EH (cell line): ENCODE measurements at places on chromosomes 6 and 20.

DNA sequence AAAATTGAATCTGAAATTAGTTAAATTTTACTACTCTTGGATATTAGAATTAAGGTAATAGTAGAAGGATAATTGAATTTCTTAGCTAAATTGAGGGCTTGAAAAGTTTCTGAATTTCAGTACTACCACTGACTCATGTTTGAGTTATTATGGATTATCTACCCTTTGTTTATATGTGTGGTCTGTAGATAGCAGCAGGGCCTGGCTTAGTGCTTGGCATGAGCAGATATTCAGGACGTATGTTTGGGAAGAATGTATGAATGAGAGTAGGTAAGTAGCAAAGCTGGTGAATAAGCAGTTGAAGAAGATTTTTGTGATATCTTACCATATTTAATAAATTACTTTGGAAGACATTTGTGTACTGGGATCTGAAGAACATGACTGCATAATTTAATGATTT, 152.7 kb downstream of the MACROD2 start:
- no peak for DNase-seq

DNA sequence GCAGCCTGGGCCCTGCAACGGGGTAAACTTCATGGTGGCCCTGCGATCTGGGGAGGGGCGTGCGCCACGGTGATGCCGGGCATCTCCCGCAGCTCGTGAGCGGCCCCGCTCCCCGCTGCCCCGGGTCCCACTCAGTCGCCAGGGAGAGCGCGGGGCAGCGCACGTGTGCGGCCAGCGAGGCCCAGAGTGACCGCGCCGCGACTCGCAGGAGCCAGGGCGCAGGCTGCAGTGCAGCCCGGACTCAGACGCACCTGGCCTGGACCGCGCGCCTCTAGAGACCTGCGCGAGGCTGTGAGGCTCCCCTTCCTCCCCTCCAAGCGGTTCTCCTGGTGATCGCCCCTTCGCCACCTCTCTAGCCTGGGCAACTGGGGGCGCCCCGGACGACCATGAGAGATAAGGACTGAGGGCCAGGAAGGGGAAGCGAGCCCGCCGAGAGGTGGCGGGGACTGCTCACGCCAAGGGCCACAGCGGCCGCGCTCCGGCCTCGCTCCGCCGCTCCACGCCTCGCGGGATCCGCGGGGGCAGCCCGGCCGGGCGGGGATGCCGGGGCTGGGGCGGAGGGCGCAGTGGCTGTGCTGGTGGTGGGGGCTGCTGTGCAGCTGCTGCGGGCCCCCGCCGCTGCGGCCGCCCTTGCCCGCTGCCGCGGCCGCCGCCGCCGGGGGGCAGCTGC, 652 bp downstream of the BMP6 start:
- no peak for DNase-seq

DNA sequence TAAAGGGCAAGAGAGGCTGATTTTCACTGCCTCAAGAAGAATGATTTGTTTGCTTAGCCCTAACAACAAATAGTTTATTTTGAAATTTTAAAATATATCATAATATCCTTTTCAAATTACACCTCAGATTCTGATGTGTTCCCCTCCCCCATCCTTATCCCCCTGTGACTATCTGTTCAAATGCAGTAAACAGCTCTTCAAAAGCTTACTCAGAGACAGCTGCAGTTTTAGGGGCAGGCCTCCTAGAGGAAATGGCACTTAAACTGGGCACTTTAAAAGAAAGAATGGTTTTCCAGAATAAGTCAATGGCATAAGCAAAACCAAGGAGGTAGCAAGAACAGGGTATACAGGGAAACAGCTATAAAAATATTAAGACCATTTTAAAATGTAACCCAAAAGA, 118.6 kb upstream of the UST start:
- DNase-seq: no peak

DNA sequence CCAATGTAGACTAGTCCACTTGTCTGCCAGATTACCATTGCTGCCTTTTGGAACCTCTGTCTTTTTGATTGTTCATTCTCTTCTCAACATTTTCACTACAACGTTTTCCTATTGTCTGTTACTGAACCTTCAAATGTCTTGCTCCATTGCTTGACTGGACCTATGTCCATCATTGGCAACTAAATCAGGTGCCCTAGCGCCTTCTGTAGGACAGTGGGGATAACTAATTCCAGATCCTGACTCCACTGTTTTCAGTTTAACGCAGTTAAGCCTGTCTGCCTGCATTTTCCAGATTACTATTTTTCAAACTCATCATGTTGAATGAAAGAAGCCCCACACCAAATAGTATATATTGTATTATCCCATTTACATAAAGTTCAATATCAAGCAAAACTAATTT, 433.6 kb downstream of the RNF144B start:
- no peak for DNase-seq

- no peak for DNase-seq
Observed at GRCh38 chr6:1584996-1585668, 24.6 kb upstream of the FOXC1 start.

GRCh38 chr6:96787846-96788580, 49.3 kb downstream of the GPR63 start:
- DNase-seq: no peak

GRCh38 chr20:62550087-62550632, 74.4 kb upstream of the GATA5 start:
- peak; percentile 18 for DNase-seq

DNA sequence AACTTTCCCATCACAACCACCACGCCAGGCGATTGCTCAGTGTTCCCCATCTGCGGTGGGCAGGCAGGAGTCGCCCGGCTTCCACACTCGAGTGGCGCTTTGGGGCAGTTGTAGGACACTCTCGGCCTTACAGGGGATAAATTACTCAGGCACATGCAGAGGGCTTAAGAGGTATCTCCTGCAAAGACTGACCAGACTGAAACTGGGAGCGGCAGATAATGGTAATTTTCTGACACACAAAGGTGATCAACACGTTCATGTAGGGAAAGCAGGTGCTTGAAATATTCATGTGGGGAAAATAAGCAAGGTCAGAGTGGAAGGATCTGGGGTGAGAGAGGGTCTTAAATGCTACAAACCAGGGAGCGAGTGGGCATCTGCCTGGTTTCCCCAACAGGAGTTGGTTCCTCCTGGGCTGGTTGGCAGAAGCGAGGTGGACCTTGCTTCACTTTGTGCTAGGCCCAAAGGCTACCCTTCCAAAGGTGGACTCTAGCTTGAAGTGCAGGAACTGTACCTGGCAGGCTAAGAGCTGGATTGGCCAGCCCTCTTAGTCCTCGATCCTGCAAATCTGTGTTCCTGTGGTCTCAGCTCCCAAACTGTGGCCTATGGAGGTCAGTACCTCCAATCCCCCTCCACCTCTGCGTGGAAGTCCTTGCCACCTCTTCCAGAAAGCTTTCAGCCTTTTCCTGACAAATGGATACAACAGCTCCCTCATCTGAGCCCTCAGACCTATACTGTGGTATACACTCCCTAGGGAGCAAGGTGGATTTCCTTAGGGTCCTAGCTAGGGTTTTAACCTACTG, 16.7 kb downstream of the PLAGL2 start:
- no peak for DNase-seq

GRCh38 chr20:59933849-59934585, 580 bp upstream of the SYCP2 start:
- peak; percentile 79 for DNase-seq

DNA sequence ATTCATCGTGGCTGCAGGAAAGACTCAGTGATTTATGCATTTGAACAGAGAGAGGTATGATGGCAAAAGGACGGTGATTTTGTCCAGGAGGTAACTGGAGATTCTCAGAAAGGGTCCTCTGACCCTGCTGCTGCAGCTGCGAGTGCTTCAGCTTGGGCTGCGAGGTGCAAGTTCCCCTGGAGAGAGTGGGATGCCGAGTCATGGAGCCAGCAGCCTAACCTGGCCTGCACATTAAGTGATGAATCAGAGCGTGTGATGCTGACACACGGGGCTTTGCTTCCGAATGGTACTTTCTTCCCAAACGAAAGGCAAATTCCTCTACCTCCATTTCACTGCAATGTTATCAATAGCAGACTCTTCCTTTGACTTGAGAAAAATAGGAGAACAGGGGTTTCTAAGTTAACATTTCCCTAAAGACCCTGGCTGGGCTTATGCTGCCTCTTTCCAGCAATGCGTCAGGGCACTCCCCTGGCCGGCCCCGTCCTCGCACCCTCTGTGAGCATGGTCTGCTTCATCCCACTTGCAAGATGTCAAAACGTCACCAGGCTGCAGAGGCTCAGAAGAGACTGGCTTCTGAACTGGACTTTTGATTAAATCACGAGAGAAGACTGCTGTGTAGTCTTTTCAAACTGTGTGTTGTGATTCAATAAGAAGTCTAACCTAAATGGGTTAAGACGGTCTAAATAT, 628.0 kb upstream of the AGPAT4 start:
- no peak for DNase-seq

- DNase-seq: no peak
Observed at GRCh38 chr6:29183594-29183993, 12.9 kb downstream of the OR2J2 start.

DNA sequence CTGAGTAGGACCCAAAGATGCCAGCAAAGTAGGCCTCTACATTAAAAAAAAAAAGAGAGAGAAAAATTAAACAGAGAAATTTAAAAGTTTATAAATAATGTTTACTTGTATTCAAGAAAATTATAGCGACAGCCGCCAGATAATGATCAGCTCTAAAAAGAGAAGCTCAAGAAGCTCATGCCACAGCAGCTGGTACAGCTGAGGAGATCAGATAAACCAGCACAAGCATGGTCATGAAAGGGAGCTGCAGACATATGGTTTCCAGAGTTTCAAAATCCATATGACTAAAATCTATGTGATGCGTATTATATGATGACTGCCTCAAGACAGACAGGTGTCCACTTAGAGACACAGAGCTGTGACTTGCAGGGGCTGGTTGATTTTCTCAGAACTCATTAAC, 13.6 kb upstream of the HLA-C start:
- DNase-seq: no peak

DNA sequence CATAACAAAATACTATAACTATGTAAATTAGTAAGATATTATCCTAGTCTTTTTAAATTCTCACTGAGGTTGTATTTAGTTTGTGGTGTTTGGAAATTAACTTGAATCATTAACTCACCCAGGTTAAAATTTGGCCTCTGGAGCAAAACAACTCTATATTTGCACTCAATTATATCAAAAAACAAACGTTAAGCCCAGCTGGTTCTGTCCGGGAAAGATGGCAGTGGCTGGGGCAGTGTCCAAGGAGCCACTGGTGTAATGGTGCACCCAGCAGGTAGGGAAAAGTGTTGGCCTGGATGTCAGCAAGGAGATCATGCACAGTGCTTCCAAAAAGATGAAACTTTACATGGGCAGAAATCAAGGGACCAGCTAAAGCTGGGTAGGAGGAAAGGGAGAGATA, 285.3 kb upstream of the CITED2 start:
- DNase-seq: no peak

GRCh38 chr6:4093288-4093687, 14.4 kb upstream of the FAM217A start:
- DNase-seq: no peak

- DNase-seq: no peak
Observed at GRCh38 chr6:6610031-6610591, 21.6 kb downstream of the LY86 start.

DNA sequence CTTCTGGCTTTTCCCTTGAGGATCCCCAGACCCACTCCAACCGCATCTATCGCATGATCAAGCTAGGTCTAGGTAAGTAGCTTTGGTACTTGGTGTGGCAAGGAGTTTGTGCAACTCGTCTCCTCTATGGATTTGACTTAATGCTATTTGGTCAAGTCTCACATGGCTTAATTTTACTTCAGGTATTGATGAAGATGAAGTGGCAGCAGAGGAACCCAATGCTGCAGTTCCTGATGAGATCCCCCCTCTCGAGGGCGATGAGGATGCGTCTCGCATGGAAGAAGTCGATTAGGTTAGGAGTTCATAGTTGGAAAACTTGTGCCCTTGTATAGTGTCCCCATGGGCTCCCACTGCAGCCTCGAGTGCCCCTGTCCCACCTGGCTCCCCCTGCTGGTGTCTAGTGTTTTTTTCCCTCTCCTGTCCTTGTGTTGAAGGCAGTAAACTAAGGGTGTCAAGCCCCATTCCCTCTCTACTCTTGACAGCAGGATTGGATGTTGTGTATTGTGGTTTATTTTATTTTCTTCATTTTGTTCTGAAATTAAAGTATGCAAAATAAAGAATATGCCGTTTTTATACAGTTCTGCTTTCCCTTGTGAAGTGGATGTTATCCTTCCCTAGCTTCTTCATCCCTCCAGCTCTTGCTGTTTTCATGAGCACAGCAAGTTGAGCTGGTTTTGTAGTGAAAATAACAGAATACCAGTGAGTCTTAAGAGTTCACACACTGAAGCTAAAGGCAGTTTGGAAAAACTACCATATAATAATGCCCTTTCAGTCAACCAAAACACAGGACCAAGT, 3.8 kb downstream of the SLC35B2 start:
- peak; percentile 56 for DNase-seq

GRCh38 chr6:88730611-88731011, 232.8 kb downstream of the RNGTT start:
- DNase-seq: peak; percentile 63

GRCh38 chr6:87100216-87100615, 5.3 kb upstream of the CGA start:
- peak; percentile 75 for DNase-seq

- no peak for DNase-seq
Observed at GRCh38 chr6:24358219-24358821, 461 bp upstream of the DCDC2 start.

DNA sequence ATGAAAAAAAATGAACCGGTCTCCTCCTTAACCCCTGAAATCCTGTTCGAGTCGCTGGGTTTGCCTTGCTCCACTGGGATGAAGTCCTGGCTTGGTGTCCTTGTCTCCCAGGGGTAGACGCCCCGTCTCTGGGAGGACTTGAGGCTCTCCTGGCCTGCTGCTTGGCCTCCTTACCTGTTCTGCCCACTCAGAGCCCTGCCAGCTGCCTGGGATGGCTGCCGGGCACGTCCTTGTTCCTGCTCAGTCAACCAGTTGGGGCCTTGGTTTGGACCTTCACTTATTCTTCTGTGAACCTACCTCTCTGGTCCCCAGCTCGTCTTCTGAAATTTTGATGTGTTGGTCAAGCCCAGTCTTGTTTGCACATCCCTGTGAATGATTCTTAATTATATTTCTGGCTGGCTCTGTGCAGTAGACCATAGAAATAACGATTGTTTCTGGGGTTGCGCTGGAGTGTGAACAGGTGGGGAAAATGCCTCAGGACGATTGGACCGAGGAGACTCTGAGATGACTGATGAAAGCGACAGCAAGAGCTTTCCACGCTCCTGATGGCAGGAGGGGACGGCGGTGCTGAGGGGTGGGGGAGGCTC, 126.5 kb upstream of the ESR1 start:
- no peak for DNase-seq

DNA sequence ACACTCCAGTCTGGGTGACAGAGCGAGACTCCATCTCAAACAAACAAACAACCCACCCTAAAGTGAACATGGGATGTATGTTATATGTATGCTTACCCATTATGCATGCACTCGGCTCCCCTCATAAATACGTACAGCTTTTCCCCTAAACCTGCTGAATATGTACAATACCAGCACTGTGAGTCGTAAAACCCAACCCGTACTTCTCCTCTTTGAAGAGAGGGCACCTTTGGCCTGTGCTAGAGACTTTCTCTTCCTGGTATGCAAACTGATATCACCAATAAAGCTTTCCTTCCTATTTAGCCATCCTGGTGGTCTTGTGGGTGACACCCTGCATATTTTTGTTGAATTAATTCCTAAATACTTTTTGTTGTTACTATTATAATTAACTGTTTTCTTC, 51.3 kb downstream of the VSTM2L start:
- no peak for DNase-seq

- DNase-seq: no peak
Observed at GRCh38 chr6:170102038-170102437, 188.8 kb downstream of the DLL1 start.
